Calu3 (cell line): ENCODE measurements at places on chromosomes 6 and 20. TPM values are rescaled to one million over a fixed set of nuclear protein-coding genes. Genes with fewer than 3 reads are reported as not detected.

DNA sequence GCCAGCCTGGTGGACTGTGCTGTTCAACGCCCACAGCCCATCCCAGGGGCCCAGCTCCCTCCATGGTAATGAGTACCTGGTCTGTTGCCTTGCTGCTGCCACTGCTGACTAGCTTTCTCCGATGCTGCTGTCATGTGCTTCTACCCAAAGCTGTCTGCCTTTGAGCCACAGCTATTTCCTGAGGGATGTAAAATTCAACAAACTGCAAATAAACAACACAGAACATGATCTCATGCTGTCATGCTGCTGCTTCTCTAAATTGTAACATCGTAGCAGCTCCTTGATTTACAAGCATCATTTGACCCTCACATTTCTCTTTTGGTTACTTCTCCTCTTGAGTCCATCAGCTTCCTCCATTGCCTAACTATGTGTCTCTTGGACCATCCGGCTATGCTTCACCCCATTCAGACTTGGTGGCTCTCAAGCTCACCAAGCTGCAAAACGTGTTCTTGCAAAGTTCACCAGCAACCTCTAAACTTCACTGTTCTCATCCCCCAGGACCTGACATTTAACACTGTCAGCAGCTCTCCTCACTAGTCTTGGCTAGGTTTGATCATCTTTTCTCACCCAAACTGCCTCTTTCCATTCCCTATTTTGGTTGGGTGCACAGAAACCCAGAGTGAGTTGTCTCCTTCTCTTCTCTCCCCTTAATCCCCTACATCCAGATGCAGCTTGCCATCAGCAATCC lies 54.6 kb downstream of the FYN start:
- H3K27ac ChIP-seq = no peak overlapping the region

DNA sequence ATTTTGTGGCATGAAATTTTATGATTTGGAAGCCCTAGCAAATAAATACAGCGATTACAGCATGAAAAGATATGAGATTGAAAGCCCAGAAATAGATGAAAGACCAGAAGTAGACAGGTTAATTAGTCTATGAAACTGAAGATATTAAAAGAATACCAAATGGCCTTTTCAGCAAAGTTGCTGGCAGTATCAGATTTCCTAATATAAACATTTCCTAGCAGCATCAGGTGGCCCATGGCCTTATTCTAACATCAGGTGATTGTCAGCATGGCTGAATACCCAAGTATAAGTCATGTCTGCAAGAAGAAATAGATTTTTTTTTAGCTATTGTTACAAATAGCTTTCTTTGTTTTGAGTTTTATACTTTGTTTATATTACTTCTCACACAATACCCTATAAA lies 93.2 kb downstream of the CLVS2 start:
- no peak overlapping the region for H3K4me3 ChIP-seq
- H3K4me1 ChIP-seq = peaks cover 32% of the 10 kb centered on the region
- no peak for DNase-seq
- H3K36me3 ChIP-seq = no peaks in the 10 kb centered on the region

GRCh38 chr6:113359155-113360140 lies 497.7 kb upstream of the MARCKS start:
- peak; percentile 40 for DNase-seq
- peak overlapping the region; percentile 69 for H3K27ac ChIP-seq
- peaks cover 65% of the 10 kb centered on the region for H3K4me1 ChIP-seq
- H3K36me3 ChIP-seq = peaks cover 9% of the 10 kb centered on the region
- H3K27me3 ChIP-seq = no peaks in the 10 kb centered on the region

DNA sequence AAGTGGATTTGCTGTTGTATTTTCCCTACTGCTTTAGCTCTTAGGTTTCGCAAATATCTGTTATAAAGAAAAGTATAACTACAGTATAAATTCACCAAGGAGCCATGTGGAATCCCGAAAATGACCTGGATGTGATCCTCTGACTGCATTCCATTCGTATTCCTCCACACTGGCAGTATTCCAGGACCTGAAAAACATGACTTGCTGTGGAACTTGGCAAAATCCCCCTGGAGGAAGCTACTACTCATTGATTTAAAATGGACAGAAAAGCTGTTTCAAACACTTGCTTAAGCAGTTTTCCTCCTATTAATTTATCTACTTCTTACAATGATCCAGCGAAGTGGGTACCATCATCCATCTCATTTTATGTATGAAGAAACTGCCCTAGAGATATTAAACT lies 13.3 kb upstream of the ENPP5 start:
- H3K27ac ChIP-seq = no peak overlapping the region
- H3K27me3 ChIP-seq = peaks cover 53% of the 10 kb centered on the region
- no peaks in the 10 kb centered on the region for H3K36me3 ChIP-seq
- H3K4me1 ChIP-seq = peaks cover 19% of the 10 kb centered on the region
- H3K4me3 ChIP-seq = no peak overlapping the region

DNA sequence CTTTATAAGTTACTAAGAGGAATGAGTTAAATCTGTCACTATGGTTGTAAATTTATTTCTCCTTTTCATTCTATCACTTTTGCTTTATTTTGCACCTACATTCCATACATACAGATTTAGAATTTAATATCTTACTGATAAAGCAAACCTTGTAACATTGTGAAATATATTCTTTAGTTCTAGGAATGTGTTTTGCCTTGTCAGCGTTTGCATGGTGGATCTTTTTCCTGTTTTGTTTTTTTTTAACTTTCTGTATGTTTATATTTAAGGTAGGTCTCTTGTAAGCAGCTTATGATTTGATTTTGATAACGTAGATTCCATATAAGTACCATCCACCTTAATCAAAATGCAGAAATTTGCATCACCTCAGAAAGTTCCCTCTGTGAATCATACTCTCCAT lies 16.4 kb downstream of the RAB22A start:
- no peak overlapping the region for H3K27ac ChIP-seq
- no peaks in the 10 kb centered on the region for H3K4me1 ChIP-seq
- H3K27me3 ChIP-seq = no peaks in the 10 kb centered on the region
- H3K4me3 ChIP-seq = no peak overlapping the region
- DNase-seq = no peak

DNA sequence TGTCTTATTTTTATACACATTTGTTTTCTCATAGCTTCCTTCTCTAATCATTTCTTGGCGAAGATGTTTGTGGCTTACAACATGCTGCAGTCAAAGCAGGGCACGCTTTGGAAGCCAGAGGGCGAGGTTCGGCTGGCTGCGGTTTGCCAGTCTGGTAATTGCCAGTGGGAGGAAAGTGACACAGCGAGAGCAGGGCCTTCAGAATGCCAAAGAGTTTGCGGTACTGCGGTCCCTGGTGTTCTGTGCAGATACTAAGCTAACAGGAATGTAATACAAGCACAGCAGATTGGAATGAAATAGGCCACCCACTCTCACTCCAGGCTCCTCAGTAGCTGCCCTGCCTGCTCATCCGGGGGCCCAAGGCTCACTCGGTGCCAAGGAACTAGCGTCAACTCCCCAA lies 58.7 kb upstream of the TGM3 start:
- H3K4me1 ChIP-seq = peaks cover 11% of the 10 kb centered on the region
- no peak overlapping the region for H3K27ac ChIP-seq
- no peaks in the 10 kb centered on the region for H3K27me3 ChIP-seq
- no peaks in the 10 kb centered on the region for H3K36me3 ChIP-seq
- no peak overlapping the region for H3K4me3 ChIP-seq
- DNase-seq = peak; percentile 37

DNA sequence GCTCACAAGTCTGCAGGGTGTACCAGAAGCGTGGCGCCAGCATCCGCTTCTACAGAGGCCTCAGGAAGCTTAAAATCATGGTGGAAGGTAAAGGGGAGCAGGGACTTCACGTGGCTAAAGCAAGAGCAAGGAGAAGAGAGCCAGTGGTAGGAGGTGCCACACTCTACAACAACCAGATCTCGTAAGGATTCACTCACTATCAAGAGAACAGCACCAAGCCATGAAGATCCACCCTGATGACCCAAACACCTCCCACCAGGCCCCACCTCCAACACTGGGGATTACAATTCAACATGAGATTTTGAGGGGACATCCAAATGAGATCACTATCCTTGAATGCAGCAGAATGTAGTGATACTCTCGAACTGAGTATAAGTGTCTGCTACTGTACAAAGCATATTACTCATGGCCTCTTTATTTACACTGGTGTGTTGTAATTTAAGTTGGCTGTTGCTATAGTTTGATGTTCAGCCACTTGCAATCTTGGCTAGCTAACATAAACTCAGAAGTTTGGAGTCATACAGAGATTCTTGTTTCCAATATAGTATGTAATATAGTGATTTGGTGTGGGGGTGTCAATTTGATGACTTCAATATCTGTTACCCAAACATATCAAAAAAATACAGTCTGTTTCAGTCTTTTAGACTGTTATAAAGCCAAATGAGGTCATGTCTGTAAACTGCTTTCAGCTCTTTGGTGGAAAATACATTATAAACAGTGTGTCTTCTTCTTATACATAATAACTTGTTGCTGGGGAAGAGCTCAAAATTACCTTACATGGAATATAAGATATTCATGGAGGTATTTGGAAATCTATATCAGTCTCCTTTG lies 39.4 kb upstream of the MYLIP start:
- no peaks in the 10 kb centered on the region for H3K36me3 ChIP-seq
- no peak for DNase-seq
- no peak overlapping the region for H3K4me3 ChIP-seq
- H3K4me1 ChIP-seq = no peaks in the 10 kb centered on the region
- no peak overlapping the region for H3K27ac ChIP-seq

GRCh38 chr20:45407067-45407745 lies 883 bp upstream of the DBNDD2 start:
- no peaks in the 10 kb centered on the region for H3K27me3 ChIP-seq
- peaks cover 29% of the 10 kb centered on the region for H3K36me3 ChIP-seq
- peaks cover 30% of the 10 kb centered on the region for H3K4me1 ChIP-seq
- peak overlapping the region; percentile 86 for H3K4me3 ChIP-seq
- peak overlapping the region; percentile 57 for H3K27ac ChIP-seq
- peak; percentile 44 for DNase-seq

- H3K27me3 ChIP-seq = no peaks in the 10 kb centered on the region
- DNase-seq = peak; percentile 73
- H3K36me3 ChIP-seq = peaks cover 49% of the 10 kb centered on the region
- peaks cover 20% of the 10 kb centered on the region for H3K4me1 ChIP-seq
- peak overlapping the region; percentile 21 for H3K4me3 ChIP-seq
Measured at GRCh38 chr6:30915591-30915946, 1.5 kb downstream of the VARS2 start.

- no peak overlapping the region for H3K4me3 ChIP-seq
- H3K4me1 ChIP-seq = peaks cover 64% of the 10 kb centered on the region
- peaks cover 15% of the 10 kb centered on the region for H3K36me3 ChIP-seq
- H3K27ac ChIP-seq = peak overlapping the region; percentile 53
- DNase-seq = no peak
- no peaks in the 10 kb centered on the region for H3K27me3 ChIP-seq
Measured at GRCh38 chr6:132733814-132734213, 20.0 kb upstream of the VNN1 start.

GRCh38 chr6:5046430-5046829 lies 38.7 kb upstream of the PPP1R3G start:
- DNase-seq = no peak
- H3K4me3 ChIP-seq = no peak overlapping the region
- peaks cover 27% of the 10 kb centered on the region for H3K27me3 ChIP-seq

DNA sequence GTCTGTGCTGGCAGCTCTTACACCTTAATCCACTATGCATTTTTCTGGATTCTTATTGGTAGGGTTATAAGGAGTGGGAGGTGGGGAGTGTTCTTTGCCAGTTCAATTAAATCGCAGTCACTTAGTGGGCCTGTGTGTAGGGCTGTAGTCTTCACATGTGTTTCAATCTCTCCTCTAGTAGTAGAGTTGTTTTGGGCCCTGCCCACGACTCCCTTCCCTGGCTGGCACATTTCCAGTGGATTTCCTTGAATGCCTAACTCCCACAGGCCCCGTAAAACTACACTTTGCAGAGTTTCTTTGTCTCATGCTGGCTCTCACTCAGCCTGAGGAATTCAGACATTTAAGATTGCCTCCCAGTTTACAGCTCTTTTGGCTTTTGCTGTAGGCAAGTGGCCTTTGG lies 414.0 kb upstream of the OPRM1 start:
- H3K4me3 ChIP-seq = no peak overlapping the region
- no peak for DNase-seq
- H3K27me3 ChIP-seq = no peaks in the 10 kb centered on the region
- H3K36me3 ChIP-seq = no peaks in the 10 kb centered on the region
- H3K27ac ChIP-seq = no peak overlapping the region

DNA sequence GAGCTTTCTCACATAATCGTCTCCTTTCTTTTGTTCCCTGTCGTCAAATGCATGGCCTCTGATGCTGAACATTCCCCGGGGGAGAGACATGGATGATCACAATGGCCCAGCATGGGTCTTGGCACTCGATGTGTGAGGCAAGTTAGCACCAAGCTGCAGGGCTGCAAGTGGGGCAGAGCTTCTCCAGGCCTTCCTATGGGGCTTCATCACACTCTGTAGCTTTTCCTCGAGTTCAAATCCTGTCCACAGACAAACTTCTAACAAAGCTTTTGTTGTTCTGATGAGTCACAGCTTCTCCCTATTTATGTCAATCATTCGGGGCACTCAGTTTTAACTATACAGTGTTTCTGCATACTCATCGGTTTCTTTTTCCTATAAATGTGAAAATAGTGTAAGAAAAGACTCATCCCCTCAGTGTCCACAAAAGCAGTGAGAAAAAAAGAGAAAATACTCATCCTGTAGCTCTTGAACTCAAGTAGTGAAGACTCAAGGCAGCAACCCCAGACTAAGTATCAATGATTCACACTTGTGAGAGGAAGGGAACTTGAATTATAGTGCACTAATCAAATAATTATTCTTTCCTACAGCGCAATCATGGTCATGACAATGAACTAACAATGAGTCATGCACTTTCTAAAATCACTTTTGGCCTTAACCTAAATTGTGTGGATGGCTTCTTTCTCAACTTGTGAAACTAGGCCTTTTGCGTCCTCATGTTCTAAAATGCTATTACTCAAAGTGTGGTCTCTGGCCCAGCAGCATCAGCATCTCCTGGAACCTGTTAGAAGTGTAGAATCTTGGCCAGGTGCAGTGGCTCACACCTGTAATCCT lies 68.4 kb upstream of the NOX3 start:
- peaks cover 5% of the 10 kb centered on the region for H3K36me3 ChIP-seq
- H3K4me3 ChIP-seq = no peak overlapping the region
- peaks cover 29% of the 10 kb centered on the region for H3K4me1 ChIP-seq
- H3K27me3 ChIP-seq = no peaks in the 10 kb centered on the region

GRCh38 chr20:1377341-1377871 lies 15.4 kb downstream of the FKBP1A start:
- H3K4me1 ChIP-seq = peaks cover 24% of the 10 kb centered on the region
- no peaks in the 10 kb centered on the region for H3K27me3 ChIP-seq
- peak overlapping the region; percentile 39 for H3K27ac ChIP-seq
- no peak for DNase-seq

- peak overlapping the region; percentile 24 for H3K27ac ChIP-seq
- no peak overlapping the region for H3K4me3 ChIP-seq
- DNase-seq = no peak
Measured at GRCh38 chr6:122620902-122621301, 10.7 kb downstream of the PKIB start.

BPIFB4 gene
- total RNA-seq = not detected in 2 replicates

WFDC2 gene
- total RNA-seq = 295 TPM in 2 replicates

OR10C1 gene
- not detected in 2 replicates for total RNA-seq

TREM1 gene
- 1.2 and 1.4 TPM in 2 replicates for total RNA-seq

WFDC12 gene
- not detected in 2 replicates for total RNA-seq

RUNX2 gene
- total RNA-seq = 0.54 and 0.66 TPM in 2 replicates

TRAM2 gene
- 10.7 and 12.8 TPM in 2 replicates for total RNA-seq

PGC gene
- not detected in 2 replicates for total RNA-seq

ACAT2 gene
- total RNA-seq = 92.3 and 108 TPM in 2 replicates

ZNF512B gene
- 58.1 and 62.8 TPM in 2 replicates for total RNA-seq

SAMD5 gene
- 0.76 TPM in 1 of 2 replicates, not detected in the other for total RNA-seq

HLA-DQA1 gene
- 6.9 and 12.9 TPM in 2 replicates for total RNA-seq
